ENCODE measurements at places on chromosomes 3 and 15.

- DNase-seq: peak; percentile 17
These were observed 140.6 kb upstream of the TMCO5A start for GRCh38 chr15:37793851-37794250.

GRCh38 chr3:168212664-168213285, 117.1 kb upstream of the GOLIM4 start:
- DNase-seq: no peak

- peak; percentile 42 for DNase-seq
These were observed 14.7 kb downstream of the SHOX2 start for GRCh38 chr3:158091531-158091930.

DNA sequence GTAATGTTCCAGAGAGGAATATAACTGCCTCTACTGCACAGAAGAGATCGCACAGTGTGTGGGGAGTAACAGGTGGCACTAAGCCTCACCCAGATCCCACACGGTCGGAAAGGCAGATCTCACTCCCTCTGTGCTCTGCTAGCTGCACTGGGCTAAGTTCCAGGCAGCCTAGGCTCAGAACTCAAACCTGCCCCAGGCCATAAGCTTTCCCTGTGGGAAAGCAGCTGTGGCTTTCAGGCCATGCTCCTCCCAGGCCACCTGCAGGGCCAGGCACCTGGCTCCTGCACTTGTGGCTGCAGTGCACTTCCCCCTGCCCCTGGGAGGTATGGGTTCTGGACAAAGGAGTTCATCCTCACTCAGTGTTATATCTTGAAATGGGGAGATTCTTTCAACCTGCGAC, 27.5 kb downstream of the PCCB start:
- DNase-seq: no peak

DNA sequence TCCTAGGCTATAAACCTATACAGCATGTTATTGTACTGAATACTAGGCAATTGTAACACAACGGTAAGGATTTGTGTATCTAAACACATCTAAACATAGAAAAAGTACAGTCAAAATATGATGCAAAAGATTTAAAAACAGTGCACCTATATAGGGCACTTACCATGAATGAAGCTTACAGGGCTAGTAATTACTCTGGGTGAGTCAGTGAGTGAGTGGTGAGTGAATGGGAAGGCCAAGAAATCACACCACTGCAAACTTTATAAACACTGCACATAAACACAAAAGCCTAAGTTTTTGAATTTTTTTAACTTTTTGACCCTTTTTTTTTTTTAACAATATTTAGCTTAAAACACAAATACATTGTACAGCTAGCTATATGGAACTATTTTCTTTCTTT, 204.7 kb upstream of the CTNNB1 start:
- DNase-seq: peak; percentile 38

DNA sequence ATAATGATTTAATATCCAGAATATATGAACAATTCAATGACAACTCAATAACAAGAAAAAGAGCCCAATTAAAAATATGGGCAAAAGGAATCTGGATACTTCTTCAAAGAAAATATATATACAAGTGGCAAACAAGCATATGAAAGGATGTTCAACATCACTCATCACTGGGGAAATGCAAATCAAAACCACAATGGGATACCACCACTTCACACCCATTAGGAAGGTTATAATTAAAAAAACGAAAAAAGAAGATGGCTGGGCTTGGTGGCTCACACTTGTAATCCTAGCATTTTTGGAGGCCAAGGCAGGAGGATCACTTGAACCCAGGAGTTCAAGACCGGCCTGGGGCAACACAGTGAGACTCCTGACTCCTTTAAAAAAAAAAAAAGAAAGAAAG, 4.1 kb downstream of the CCDC12 start:
- DNase-seq: no peak

DNA sequence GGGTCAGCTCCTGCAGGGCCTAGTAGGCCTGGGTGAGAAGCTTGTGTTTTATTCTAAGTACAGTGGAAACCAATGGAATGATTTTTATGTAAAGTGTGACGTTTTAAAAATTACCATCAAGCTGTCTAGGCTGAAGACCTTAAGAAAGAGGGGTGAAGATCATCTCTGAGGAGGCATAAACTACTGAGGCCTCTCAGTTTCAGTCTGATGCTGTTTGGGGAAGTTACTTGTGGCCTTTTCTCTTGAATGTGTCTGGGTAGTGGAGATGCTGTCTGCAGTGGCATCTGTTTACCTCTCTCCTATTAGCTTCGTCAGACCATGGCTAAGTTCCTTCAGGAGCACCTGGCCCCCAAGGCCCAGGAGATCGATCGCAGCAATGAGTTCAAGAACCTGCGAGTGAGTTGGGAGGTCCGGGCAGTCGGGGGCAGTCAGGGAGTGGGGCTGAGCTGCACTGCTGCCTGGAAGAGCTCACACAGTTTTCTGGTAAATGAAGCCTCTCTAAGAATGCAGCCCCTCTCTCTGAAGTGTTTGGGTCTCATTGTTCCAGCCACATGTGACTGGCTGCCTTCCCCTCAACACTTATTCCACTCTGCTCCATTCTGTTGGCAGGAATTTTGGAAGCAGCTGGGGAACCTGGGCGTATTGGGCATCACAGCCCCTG, 1.9 kb downstream of the IVD start:
- DNase-seq: no peak

DNA sequence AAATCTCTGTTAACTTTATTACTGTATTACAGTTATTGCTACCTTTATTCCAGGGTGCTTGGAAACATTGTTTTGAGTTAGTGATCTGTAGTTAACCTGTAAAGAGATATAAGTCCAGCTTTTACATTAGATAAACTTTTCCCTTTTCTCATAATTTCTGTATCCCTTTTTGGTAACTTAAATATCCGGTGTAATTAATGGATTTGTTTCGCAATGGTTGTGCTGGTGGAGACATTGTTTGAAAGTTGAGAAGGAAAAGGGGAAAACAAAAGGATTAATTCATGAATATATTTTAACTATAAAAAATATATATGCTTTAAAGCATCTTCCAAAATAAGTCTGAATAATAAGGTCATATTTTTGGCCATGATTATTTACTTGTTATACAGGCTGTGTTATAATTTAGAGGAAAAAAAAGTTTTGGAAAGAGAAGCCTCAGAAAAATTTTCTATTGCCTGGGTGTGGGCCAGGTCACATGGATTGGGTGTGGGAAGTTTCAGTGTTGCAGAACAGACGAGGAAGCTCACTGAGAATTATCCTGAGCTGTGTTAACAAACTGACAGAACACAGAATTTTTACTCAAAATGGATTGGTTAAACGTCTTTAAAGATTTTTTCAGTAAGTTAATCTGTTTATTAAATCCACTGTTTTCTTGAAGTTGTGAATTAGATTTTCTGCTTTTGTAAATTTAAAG, 27.7 kb upstream of the IL20RB start:
- no peak for DNase-seq

DNA sequence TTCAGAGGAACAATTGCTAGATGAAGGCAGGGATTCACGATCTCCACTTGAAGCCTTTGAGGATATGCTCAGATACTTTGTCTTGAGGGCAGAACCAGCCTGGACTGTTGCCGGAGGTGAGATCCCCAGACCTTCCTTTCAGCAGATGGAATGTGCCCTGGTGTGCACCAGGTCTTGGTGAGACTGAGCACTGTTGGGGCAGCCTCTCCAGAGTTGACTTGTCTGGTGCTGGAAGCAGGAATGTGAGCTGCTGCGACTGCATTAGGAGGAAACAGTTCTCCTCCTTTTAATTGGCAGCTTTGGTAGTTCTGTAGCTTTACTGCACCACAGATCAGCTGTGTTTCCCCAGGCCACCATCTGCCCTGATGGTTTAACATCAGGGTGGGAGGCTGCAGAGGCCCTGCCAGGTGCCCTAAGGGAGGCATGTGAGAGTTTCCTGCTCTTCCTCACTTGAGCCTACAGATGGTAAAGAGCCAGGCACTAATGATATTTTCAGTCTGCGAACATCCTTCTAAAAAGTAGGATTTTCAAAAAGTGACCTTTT, 58.5 kb downstream of the CTDSPL start:
- no peak for DNase-seq

Data from HT1080 (cell line).